Activated naive CD8-positive, alpha-beta T cell treated with anti-CD3 and anti-CD28 coated beads, Interleukin-2, amount 50 U/mL, for 16 hours (primary cell): ENCODE measurements at places on chromosomes 6 and 20.

- DNase-seq = no peak
Observed at GRCh38 chr6:35016502-35017321, 124.4 kb downstream of the TCP11 start.

GRCh38 chr6:110491644-110492317, 15.4 kb upstream of the SLC22A16 start:
- no peak for DNase-seq

DNA sequence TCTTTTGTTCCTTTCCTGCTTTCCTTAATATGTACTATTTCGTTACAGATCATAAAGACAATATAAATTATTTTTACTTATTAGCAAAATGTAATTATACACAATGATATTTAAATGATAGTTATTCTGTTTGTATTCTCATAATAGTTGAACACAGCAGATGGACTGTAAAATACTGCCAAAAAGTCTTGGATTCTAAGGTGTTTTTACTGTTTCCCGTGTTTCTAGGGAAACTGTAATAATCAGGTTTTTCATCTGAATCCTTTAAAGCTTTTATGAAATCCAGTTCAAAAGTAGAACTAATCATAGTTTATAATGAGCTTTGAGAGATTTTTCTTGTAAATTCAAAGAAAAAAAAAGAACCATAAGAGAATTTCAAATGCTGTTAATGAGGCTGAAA, 148.4 kb downstream of the GRIK2 start:
- DNase-seq = no peak

DNA sequence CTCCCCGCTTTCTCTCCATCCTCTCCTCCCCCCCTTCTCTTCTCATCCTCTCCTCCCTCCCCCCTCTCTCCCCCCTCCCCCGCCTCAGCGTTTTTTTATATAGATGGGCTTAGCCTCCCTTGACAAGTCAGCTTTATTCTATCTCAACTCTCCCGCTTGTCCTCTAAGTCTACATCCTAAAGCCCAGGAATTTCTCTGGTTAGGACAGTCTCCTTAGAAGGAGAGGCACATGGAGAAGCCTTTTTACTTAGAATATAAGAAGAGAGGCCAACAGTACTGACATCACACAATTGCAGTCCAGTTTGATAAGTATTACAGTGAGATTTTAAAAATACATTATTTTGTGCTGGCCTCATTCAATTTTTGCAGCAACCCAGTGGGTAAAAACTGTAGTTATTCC, 83.5 kb downstream of the LYRM2 start:
- no peak for DNase-seq

GRCh38 chr20:1337441-1337840, 8.5 kb upstream of the SDCBP2 start:
- no peak for DNase-seq

GRCh38 chr6:41058783-41059181, 5.8 kb downstream of the APOBEC2 start:
- no peak for DNase-seq
